ENCODE measurements at places on chromosomes 5 and 9. TPM values are rescaled to one million over a fixed set of nuclear protein-coding genes. Genes with fewer than 3 reads are reported as not detected.

Gene RIMOC1
- total RNA-seq, result 29.6 TPM

Gene RNF183
- total RNA-seq, result 0.12 TPM

Gene CTSV
- 0.51 TPM for total RNA-seq

Gene IL31RA
- 0.92 TPM for total RNA-seq

Gene RAD17
- 26.8 TPM for total RNA-seq

Gene LECT2
- not detected for total RNA-seq

Gene SPOCK1
- total RNA-seq, result not detected

Gene PDE4D
- total RNA-seq, result 47.7 TPM

Gene LCP2
- 283 TPM for total RNA-seq

Gene SHC3
- not detected for total RNA-seq

Gene NMUR2
- total RNA-seq, result not detected

GRCh38 chr9:121682201-121682600 lies 30.8 kb downstream of the DAB2IP start:
- no peak for DNase-seq

DNA sequence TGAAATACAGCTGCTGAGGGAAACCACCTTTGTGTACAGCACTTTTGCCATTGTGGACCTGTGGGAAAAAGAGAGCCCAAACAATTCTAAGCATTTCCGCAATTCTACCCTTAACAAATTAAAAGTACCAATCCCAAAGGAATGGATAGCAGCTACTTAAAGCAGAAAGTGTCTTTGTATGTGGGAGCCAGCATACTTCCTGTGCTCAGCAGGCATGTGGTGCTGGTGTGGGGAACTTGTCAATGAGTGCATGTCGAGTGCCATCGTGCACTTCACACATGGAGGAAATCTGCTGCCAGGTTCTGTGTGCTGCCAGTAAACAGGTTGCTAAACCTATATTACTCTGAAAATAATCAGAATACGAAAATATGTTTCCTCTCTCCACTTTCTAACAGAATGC lies 399.0 kb downstream of the LRRC70 start:
- no peak for DNase-seq

DNA sequence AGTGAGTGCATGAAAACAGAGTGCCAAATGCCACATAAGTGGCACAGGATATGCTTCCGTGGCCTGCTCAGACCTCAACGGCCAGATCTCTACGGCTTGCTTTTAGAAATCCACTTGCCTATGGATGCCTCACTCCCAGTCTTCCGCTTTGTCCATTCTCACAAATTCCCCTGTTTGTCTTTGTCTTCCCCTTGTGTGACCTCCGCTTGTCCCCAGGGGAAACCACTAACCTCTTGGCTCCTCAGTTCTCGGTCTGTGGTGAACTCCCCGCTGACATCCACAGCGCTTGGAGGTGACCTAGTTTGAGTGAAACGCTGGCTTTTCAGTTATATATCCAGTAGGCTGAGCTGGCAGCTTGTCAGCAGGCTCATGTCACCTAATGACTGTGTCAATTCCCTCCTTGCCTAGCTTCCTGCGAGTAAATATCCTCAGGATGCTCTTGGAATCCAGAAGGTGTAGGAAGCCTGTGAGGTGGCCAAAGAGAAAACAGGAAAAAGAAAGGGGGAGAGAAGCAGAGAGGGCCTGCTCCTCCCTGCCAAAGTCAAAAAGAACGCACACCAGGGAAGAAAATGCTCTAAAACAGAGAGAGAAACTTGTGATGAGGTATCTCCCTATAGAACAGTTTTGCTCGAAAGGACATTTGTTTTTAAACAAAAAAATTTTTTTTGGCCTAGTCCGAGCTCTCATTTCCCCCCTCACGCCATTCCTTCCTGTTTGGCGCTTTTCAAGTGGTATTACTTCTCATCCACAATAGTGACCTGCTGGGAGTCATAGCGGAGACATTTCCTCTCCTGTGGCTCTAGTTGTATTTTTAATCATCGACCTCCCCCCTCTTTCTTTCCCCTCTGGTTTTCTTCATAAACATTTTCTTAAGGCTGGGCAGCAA lies 101.6 kb upstream of the SPRY4 start:
- DNase-seq, result peak; percentile 66

DNA sequence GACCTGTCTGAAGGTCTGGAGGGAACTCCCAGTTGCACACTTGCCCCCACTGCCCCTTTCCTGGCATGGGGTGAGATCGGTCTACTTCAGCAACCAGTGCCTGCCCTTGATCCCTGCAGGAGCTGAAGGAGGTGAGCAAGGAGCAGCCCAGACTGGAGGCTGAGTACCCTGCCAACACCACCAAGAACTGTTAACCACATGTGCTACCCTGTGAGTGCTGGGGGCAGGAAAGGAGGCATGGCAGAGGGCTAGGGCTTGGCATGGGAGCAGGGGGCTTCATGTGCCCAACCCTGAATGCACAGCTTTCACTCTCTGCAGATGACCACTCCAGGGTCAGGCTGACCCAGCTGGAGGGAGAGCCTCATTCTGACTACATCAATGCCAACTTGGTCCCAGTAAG lies 17.3 kb upstream of the SPTLC1 start:
- DNase-seq, result no peak

- no peak for DNase-seq
Measured at GRCh38 chr9:128633601-128634000, 23.0 kb downstream of the DYNC2I2 start.

DNA sequence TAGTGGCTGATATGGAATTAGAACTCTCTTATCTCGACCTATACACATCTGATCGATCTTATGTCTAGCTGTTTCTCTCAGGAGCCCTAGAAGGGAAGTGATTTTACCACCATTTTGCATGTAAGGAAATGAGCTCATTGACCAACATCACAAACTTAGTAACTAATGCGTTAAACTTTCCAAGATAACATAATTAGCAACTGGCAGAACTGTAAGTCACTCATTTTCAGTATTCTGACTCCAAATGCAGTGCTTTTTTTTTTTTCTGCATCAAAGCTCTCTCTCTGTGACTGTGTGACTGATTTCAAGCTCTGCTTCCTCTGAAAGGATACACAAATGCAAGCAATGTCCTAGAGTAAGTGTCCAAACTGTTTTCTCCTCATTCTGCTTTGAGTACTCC lies 68.1 kb upstream of the FBXL7 start:
- DNase-seq, result no peak

- DNase-seq, result peak; percentile 83
Measured at GRCh38 chr9:105385381-105385985, 62.4 kb upstream of the FSD1L start.

DNA sequence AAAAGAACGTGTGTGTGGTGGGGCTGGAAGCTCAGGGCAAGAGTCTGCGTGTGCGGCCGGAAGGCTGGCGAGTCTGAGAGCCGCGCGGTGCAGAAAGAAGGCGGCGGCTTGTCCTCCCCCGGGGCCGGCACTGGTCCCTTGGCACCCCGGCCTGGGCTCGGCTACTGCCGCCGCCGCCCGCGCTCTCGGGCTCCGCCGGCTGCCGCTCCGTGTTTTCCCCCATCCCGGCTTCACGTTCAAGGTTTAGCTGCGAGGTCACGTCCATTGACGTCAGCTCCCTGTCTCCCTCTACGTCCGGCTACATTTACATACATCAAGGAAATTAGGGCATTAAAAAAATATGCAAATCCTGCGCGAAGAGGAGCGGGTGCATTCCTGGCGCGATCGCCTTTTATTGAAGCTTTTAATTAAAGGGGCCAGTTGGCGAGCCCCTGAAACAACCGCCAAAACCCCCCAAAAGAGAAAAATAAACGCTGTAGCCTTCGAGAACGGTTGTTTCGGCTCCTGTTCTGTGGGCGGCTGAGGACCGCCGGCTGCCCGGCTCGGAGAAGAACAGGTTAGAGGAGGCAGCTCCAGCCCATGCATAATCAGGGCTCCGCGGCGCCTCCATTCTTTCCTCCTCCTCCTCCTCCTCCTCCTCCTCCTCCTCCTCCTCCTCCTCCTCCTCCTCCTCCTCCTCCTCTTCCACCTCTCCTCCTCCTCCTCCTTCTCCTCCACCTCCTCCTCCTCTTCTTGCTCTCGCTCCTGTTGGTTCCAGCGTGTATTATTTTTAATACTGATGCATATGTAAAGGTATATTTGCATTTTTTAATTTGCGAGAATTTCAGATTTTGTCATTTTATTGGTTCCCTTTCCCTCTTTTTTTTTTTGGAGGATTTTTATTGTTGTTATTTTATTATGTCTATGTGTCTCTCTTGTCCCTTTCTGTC lies 207.0 kb downstream of the MEF2C start:
- peak; percentile 67 for DNase-seq

- no peak for DNase-seq
Measured at GRCh38 chr9:123914517-123915196, 15.3 kb downstream of the DENND1A start.

DNA sequence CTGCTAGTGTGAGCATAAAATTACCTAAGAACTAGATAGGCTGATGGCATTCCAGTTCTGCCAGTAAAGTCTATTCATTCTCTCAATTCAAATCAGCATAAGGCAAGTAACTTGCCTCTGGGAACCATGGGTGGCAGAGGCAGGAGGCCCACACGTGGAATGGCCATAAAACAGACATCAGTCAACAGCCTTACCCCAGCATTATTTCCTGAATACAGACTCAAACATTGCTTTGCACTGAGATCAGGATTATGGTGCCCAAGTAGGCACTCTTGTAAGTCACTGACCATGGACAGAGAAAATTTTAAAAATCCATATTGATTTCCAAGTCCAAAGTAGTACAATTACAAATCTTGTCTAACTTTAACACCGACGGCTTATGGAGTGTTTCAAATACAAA lies 157.7 kb downstream of the NR2F1-AS1 start:
- no peak for DNase-seq

- no peak for DNase-seq
Measured at GRCh38 chr9:130117376-130117775, 54.8 kb upstream of the NCS1 start.

Data from activated CD4-positive, alpha-beta T cell treated with anti-CD3 and anti-CD28 coated beads, Interleukin-2, amount 10 ng/mL, durations not matched to agents 24 days and 14 days (primary cell).